ENCODE measurements at places on chromosomes 1 and 21.

- no peak for DNase-seq
These were observed 43.7 kb upstream of the KCNA3 start for GRCh38 chr1:110718452-110718851.

DNA sequence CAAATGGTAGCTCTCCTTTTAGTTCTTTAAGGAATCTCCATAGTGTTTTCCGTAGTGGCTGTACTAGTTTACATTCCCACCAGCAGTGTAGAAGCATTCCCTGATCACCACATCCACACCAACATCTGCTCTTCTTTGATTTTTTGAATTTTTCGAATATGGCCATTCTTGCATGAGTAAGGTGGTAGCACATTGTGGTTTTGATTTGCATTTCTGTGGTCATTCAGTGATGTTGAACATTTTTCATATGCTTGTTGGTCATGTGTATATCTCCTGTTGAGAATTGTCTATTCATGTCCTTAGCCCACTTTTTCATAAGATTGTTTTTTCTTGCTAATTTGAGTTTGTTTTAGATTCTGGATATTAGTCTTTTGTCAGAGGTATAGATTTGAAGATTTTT lies 84.6 kb upstream of the B3GALT2 start:
- peak; percentile 35 for DNase-seq

GRCh38 chr1:174497478-174497877 lies 49.7 kb downstream of the GPR52 start:
- DNase-seq: no peak

DNA sequence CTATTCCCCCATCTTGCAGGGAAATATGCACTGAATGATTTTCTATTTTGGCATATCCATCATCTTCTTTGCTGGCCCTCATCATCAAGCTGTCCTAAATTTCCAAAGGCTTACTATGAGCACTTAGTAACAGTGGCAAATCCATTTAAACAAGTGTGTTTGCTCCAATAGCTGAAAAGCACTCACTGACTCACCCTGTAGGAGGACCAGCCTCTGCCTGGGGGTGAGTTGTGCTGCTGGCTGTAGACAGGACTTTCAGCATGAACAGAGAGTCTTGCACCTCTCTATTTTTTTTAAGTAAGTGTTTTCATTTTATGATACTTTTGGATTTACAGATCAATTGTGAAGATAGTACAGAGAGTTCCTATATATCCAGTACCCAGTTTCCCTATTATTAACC lies 97.3 kb downstream of the SLC35F3 start:
- no peak for DNase-seq

GRCh38 chr1:69511426-69512192 lies 56.1 kb upstream of the LRRC7 start:
- no peak for DNase-seq

- DNase-seq: no peak
These were observed 844 bp downstream of the ZMYM6 start for GRCh38 chr1:35030756-35031446.

Measured in GM12878 (cell line).